ENCODE measurements at places on chromosomes 6 and 20. TPM values are rescaled to one million over a fixed set of nuclear protein-coding genes. Genes with fewer than 3 reads are reported as not detected.

CTCFL gene
- polyA plus RNA-seq, result not detected

SLC17A1 gene
- not detected for polyA plus RNA-seq

PTP4A1 gene
- 15.7 TPM for polyA plus RNA-seq

KHDC1 gene
- 7.7 TPM for polyA plus RNA-seq

PLA2G7 gene
- polyA plus RNA-seq, result not detected

SIRPA gene
- polyA plus RNA-seq, result 34.1 TPM

OR2H1 gene
- polyA plus RNA-seq, result not detected

NFKBIE gene
- polyA plus RNA-seq, result 6.2 TPM
